Airway epithelial cell (primary cell): ENCODE measurements at places on chromosomes 4 and X. TPM values are rescaled to one million over a fixed set of nuclear protein-coding genes. Genes with fewer than 3 reads are reported as not detected.

Gene ASMT
- total RNA-seq, result not detected in 2 replicates

Gene XPNPEP2
- not detected in 2 replicates for total RNA-seq

Gene NALF2
- 0.21 TPM in 1 of 2 replicates, not detected in the other for total RNA-seq

Gene CENPE
- 11.1 and 12.5 TPM in 2 replicates for total RNA-seq

Gene ZNF157
- 0.14 TPM in 2 replicates for total RNA-seq

Gene FGFBP2
- not detected in 2 replicates for total RNA-seq

Gene MAGEB17
- not detected in 2 replicates for total RNA-seq

Gene MND1
- total RNA-seq, result 6.3 and 7.7 TPM in 2 replicates

Gene CSAG1
- total RNA-seq, result not detected in 2 replicates

Gene NDST4
- not detected in 2 replicates for total RNA-seq

Gene ENPP6
- total RNA-seq, result not detected in 2 replicates

Gene UNC5C
- not detected in 2 replicates for total RNA-seq
